ENCODE measurements at places on chromosomes 7 and 10.

DNA sequence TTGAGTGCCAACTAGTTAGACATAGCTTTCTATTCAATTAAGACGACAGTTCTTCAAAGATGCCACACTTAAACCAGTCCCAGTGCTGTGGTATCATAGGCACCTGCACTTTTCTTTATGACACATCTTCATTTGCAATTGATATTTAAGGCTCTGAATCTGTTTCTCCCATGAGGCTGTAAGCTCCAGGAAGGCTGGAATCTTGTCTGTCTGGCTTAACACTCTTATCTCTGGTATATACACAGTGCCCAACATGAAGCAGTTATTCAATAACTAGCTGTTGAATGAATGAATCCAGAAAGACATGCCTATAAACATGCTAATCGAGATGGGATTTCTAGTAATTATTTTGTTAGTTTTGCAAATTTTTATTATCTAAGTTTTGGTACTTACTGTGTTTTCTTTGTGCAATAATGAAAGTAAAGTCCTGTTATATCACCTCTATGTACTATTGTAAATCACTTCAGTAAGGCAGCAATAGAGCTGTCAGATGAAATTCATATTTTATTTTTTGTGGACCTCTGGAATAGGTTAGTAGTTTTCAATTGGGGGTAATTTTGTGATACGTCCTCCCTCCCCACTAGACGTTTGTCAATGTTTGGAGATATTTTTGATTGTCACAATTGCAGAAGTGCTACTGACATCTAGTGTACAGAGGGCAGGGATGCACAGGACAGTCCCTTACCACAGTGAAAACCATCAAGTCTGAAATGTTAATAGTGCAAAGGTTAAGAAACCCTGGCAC, 51.3 kb upstream of the STEAP4 start:
- no peak for DNase-seq

DNA sequence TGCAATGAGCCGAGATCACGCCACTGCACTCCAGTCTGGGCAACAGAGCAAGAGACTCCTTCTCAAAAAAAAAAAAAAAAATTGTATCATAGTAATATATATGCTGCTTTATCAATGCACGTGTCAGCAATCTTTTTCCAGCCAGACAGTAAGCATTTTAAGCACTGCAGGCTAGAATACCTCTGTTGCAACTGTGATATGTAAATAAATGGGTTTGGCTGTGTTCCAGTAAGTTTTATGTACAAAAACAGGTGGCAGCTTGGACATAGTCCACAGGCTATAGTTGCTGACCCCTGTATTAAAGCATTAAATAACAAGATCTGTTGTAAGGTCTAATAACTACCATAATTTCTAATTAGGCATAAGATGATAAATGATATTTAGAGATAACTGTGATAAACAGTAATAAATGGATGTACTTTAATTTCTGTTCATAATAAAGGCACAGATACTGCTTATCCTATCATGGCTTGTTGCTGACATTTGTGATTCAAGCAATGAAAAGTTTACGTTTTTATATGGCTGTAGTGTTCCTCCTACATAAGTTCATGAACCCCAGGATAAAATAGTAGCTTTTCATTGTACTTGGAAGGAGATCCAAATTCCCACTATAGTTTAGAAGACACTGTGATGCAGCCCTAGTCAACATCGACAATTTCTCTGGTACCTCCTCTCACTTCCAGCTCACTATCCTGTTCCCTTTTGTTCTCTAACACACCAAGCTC, 161.4 kb downstream of the ELMO1 start:
- no peak for DNase-seq

GRCh38 chr7:111561654-111561903, 713 bp downstream of the IMMP2L start:
- DNase-seq: no peak

- DNase-seq: no peak
Observed at GRCh38 chr7:123131140-123131539, 68.6 kb downstream of the SLC13A1 start.

GRCh38 chr7:46707973-46708372, 786.9 kb upstream of the IGFBP3 start:
- DNase-seq: no peak

DNA sequence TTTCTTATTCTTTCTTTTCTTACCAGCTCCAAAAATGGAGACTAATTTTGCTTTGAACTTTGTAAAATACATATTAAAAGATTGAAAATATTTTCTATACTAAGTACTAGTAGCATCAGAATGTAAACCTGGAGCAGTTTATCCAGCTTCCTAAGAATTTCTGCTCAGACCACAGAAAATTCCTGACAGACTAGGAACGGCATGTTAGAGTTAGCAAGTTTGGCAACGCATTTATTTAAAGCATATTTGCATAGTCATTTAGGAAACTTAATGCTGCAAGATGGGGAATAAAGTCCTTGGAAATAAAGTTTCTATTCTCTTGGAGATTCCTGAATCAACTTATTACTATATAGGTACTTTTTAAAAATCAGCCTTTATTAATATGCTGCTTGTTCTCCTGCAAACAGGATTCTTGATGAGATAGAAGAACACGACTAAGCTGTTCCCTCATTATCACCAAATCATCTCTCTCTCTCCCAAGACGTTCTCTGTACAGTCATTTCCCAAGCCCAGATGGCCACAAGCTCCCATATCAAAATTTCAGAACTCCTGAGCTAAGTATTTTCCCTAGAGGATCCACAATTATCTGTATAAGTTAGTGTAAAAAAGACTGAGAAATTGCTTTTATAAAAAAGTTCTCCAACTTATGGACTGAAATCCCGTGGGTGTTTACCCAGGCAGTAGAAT, 305.8 kb upstream of the NEBL start:
- no peak for DNase-seq

DNA sequence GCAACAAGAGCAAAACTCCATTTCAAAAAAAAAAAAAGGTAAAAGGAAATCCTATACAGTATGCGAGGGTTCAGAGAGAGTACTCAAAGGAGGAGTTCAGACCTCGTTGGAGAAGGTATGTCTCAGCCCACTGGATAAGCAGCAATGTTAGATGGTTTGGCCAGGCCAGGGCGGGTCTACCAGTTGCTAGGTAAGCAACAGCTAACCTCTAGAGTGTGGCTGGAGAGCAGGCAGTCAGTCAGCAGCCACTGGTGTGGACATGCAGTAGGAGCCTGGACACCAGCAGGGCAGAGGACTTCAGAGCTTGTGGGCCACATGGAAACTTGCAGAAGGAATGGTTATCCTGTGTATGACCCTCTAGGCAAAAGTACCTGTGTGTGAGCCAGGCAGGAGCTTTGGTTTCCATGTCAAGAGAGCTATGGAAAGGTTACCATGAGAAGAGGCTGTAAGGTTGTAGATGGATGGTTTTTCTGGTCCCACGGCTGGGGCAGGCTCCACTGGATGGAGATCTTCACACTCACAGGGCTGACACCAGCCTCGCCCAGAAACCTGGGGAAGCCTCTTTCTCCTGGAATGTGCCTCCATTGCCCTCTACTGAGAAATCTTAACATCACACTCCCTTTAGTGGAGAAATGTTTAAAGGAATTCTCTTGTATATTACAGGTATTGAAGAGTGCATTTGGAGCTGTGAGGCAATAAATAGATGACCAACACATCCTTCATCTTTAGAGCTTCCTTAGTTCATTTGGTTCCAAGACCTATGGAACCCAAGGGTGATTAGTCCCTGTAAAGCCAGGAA, 63.6 kb downstream of the CCDC186 start:
- DNase-seq: no peak

DNA sequence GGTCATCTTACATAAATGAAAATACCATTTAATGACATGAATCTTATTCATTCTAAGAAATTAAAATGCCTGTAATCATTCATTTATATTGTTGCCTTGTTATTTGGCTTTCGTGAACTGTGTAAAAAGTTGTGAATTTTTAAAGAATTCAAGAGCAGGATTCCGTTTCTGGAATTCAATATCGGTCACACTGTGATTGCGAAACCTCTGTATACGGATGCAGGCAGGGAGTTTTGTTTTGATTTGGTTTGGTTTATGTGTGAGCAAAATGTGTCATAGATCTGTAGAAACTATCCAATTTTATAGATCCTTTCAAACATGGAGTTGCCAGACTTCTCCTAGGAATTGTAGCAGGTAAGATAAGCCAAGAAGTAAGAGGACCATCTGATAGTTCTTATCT, 441.4 kb downstream of the DPP6 start:
- no peak for DNase-seq

DNA sequence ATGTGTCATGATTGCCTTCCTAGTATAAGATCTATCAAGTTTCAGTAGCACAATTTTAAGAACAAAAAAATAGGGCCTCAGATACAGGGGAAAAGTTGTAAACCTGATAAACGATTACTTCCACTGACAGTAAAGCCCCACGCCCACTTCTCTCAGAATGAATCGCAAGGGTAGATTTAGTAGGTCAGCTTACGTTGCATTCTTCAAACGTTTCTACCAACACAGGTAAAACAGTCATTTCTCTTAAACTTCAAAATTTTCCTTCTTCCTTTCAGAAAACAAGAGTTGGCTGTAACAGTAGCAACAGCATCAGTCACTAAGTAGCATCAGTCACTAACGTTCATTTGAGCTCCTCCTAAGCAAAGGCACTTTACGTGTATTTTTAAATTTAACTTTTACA, 221.5 kb downstream of the ADAM12 start:
- no peak for DNase-seq

DNA sequence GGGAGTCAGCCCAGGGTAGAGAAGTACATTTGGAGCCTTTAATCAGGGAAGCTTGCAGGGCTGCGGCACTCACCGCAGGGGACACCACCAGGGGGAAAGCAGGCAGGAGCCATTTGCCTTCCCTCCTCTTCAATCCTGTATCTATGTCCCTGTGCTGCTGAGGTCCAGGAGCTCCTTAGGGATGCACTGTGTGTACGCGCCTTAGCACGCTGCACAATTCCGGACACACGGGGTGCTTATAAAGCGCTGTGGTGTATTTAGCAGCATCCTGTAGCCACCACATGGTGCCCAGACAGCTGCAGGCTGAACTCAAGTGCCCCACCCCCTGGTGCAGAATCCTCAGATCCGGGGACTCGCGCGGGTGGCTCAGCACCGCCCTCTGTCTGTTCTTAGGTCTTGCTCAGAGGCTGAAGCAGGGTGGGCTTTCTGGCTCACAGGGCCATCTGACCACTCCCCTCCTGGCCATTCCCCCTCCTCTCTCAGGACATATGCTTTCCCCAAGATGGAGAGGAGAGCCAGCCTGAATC, 421.4 kb downstream of the SDK1 start:
- no peak for DNase-seq

DNA sequence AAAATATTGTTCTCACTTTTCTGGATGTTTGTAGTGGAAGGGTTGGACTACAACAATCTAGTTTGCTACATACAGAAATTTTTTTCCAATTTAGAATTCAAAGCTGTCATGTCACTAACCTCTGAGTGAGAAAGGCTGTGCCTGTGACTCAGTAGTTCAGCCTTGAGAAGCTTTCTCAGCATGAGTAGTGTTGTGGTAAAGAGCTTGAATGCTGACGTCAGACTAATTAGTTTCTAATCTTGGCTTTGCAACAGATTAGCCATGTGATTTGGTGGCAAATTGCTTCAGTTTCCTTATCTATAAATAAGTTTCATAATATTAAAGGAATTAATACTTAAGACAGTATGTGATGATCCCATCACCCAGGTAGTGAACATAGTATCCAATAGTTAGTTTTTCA, 83.8 kb downstream of the ABCA13 start:
- no peak for DNase-seq

DNA sequence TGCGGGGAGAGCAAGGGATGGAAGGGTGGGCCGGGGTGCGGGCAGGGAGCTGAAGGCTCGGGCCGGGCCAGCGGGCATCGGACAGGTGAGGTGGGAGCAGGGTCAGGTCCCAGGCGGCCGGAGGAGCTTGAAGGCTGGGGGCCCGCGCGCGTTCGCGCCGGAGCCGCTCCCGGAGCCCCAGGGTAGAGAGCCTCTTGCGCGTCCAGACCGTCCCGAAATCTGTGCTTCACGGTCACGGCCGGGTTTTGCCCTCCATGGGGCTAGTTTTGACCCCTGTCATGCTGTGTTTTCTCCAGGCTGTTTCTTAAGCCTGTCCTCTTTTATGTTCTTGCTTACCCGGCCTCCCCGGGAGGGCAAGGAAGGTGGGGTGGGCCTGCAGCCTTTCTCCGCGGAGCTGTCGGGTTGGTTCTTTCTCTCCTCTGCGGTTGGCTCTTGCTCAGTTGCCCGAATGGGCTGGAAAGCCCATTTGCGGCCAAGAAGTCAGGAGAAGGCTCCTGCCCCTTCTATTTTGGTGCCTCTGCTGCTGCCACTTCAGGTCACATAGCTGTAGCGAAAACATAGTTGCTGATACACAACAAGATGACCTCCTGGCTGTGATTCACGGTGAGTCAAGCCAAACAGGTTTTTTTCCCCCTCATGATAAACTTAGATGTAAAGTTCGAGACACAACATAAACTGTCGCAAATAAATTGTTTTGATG, 650 bp downstream of the UBE2D1 start:
- DNase-seq: no peak

GRCh38 chr10:58409956-58410610, 24.9 kb downstream of the TFAM start:
- no peak for DNase-seq

DNA sequence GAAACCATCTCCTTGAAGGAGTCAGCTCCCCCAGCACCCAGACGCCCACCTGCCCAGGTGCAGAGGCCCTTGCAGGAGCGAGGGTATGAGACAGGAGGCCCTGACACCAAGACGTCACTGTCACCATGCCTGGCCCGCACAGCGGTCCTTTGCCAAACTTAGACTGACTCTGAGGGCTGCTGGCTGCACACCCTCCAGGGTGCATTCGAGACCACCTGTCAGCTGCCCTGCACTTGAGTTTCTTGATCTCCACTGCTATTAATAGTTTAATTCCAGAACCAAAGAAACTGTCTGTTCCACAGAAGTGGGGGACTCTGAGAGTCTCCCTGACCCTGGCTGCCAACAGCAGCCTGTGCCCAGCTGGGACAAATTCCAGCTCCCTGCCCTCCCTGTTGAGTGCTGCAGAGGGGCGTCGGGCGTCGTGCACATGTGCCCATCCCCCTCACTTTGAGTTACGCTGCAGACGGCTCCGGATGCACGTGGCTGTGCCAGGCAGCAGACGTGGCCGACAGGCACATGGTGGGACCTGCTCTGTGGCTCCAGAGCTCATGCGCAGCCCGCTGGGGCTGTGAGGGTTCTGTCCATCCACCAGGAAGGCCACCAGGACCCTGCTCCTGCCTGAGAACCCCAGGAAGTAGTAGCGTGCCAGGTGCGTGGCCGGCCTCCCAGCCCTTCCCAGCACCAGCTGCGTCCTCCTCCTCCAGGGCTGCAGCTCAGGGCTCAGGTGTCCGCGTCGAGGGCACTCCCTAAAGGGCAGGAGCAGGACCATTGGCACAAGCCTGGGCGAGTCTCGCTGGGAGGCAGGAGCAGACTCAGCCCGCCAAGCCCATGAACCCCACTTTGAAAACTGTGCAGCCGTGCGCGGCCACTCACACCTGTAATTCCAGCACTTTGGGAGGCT, 24.8 kb downstream of the ELFN1 start:
- DNase-seq: no peak

DNA sequence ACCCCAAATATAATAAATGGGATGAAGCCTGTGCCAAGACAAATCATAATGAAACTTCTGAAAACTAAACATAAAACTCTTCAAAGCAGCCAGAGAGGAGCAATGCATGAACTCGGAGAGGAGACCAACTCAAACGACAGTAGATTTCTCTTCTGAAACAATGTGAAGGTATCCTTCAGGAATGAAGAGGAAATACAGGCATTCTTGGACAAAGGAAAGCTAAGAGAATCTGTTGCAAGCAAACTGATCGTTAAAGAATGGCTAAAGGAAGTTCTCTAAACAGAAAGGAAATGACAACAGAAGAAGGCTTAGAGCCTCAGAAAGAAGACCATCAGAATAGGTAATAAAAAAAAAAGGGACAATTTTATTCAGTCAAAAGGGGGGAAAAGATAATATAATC, 6.6 kb downstream of the GNA12 start:
- no peak for DNase-seq
